ENCODE measurements at places on chromosomes 5 and 9. TPM values are rescaled to one million over a fixed set of nuclear protein-coding genes. Genes with fewer than 3 reads are reported as not detected.

ZBTB6 gene
- total RNA-seq, result 8.9 TPM

KCNV2 gene
- not detected for total RNA-seq

MED27 gene
- total RNA-seq, result 15.7 TPM

- no peak within 1 kb of the TSS for H3K4me3 ChIP-seq
- peaks cover 12% of the 10 kb centered on the region for H3K4me1 ChIP-seq
- no peak within 1 kb of the TSS for H3K27ac ChIP-seq
These were observed at the start of gene IL13 for GRCh38 chr5:132657676-132658380. Gene IL13, plus strand, starts transcription at chr5:132658173. Its CDS starts 14 bp downstream, at chr5:132658187.

- H3K27me3 ChIP-seq, result no peaks in the 10 kb centered on the region
- H3K4me1 ChIP-seq, result no peaks in the 10 kb centered on the region
- no peak overlapping the region for H3K27ac ChIP-seq
- DNase-seq, result no peak
These were observed 17.3 kb downstream of the MAMDC2 start for GRCh38 chr9:70060883-70061507.

GRCh38 chr9:128771094-128771721 is 519 bp downstream of the ZER1 start:
- peak overlapping the region; percentile 90 for H3K4me3 ChIP-seq
- H3K4me1 ChIP-seq, result peaks cover 24% of the 10 kb centered on the region
- H3K36me3 ChIP-seq, result peaks cover 9% of the 10 kb centered on the region
- no peak for DNase-seq
- H3K27me3 ChIP-seq, result no peaks in the 10 kb centered on the region

GRCh38 chr5:171342362-171343111 is 33.5 kb downstream of the TLX3 start:
- H3K27ac ChIP-seq, result no peak overlapping the region
- no peaks in the 10 kb centered on the region for H3K4me1 ChIP-seq
- peaks cover 28% of the 10 kb centered on the region for H3K27me3 ChIP-seq
- H3K4me3 ChIP-seq, result no peak overlapping the region

AGXT2 gene
- total RNA-seq, result not detected

GRCh38 chr9:87599901-87600610 is 102.4 kb downstream of the DAPK1 start:
- no peak for DNase-seq
- peaks cover 72% of the 10 kb centered on the region for H3K4me1 ChIP-seq
- peaks cover 2% of the 10 kb centered on the region for H3K36me3 ChIP-seq
- no peaks in the 10 kb centered on the region for H3K27me3 ChIP-seq

GRCh38 chr5:103561685-103562452 is 720 bp downstream of the NUDT12 start:
- peaks cover 17% of the 10 kb centered on the region for H3K4me1 ChIP-seq
- peak; percentile 32 for DNase-seq
- H3K36me3 ChIP-seq, result no peaks in the 10 kb centered on the region
- H3K4me3 ChIP-seq, result peak overlapping the region; percentile 69

DNA sequence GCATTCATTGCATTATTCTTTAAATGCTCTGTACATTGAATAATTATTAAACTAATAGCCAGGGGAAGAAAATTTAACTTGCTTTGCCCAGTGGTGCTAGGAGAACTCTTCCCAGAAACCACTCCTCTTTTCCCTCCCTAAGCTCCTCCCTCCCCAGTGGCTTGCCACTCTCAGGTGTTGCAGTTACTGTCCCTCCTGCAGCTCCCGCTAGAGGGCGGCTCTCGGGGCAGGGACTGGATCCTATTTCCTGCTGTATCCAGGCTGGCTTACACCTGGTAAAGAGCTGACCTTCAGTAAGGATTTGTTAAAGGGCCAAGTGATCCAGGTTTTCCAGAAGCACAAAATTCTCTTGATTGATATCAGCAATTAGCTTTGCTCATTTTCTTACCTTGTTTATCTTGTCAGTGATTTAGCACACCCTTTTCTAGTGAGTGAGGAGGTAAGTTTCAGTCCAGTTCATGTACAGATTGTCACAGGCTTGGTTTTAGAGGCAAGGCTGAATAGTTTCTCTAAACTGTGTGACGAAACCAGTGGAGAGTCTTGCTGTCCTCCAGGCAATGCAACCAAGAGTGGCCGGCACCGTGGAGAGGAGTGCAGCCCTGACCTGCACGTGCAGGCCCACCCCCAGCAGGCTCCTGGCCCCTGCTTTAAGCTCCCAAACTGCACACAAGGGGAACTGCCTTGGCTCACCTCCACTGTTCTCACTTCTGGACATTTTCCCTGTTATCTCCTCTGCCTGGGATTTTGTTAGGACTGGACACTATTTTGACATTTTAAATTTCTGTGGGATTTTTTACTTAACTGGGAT is 423.8 kb downstream of the SPOCK1 start:
- H3K36me3 ChIP-seq, result no peaks in the 10 kb centered on the region
- H3K27me3 ChIP-seq, result peaks cover 5% of the 10 kb centered on the region
- no peak overlapping the region for H3K27ac ChIP-seq
- no peaks in the 10 kb centered on the region for H3K4me1 ChIP-seq

DNA sequence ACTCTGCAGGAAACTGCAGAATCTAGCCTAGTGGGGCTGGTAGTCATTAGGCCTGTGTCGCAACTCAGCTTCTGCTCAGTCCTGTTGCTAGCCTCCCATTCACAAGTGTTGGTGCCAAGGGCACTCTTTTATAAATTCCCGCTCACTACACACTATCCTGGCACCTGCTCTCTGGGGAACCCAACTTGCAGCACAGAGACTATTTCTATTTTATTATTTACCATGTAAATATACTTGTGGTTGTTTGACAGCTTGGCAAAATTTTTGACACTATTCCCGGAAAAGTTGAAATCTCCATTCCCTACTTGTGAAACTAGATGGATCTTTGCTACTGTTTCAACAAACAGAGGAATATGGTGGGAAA is 20.4 kb upstream of the SMC2 start:
- H3K27me3 ChIP-seq, result no peaks in the 10 kb centered on the region
- H3K4me1 ChIP-seq, result peaks cover 10% of the 10 kb centered on the region
- H3K36me3 ChIP-seq, result no peaks in the 10 kb centered on the region
- H3K27ac ChIP-seq, result no peak overlapping the region
- DNase-seq, result peak; percentile 44
- H3K4me3 ChIP-seq, result no peak overlapping the region

DNA sequence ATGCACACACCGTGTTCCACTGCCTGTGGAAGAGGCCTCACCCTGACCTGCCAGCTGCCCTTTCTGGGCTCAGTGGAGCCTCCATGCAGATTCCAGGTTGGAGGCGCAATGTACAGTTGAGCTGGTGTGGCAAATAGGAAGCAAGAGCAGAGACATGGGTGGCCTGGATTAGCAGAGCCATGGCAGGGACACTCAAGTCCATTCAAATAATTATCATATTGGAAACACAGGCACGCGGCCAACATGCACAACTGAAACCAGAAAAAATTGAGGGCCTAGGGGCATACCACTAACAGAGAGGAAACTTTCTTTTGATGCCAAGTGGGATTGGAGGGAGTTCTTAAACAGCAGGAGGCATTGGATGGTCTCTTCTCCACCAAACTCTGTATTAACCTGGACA is 35.8 kb downstream of the OTULINL start:
- DNase-seq, result no peak
- H3K27me3 ChIP-seq, result no peaks in the 10 kb centered on the region
- peaks cover 37% of the 10 kb centered on the region for H3K36me3 ChIP-seq
- no peak overlapping the region for H3K4me3 ChIP-seq
- H3K27ac ChIP-seq, result no peak overlapping the region
- peaks cover 5% of the 10 kb centered on the region for H3K4me1 ChIP-seq

DNA sequence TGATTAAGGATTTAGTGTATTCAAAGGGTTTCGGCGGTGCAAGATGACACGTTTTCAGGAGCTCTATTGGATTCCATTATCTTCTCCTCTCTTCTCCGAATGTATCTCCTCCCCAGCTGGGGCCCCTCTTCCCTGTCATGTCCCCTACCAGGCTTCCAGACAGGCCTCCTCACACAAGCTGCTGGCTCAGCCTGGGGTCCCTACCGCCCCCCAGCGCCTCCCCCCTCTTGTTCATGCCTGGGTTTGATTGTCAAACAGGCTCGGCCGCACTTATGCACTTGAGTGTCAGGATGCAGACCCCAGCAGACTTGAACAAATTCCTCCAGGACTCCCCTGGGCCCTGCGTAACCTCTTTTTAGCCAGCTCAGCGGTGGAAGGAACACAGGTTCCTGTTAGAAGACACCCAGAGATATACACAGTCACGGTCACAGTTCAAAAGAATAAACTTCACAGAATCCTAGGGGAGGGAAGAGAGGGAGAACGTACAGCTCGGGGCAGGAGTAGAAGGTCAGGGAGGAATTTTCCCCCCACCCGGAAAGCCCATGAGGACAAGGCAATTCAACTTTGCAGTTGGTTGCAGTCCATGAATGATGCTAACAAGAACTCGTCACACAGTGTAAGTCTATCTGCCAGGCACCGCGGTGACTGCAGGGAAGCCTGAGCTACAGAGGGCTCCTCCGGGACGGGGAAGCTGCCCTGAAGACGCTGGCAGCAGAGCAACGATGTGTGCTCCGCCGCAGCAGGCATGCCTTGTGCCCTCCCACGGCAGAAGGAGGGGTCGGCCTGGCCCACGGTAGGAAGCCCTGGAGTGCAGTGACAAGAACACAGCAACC is 560.0 kb downstream of the BNC2 start:
- no peak overlapping the region for H3K4me3 ChIP-seq
- no peak overlapping the region for H3K27ac ChIP-seq
- no peaks in the 10 kb centered on the region for H3K36me3 ChIP-seq
- DNase-seq, result no peak
- peaks cover 4% of the 10 kb centered on the region for H3K27me3 ChIP-seq

CCL21 gene
- 138 TPM for total RNA-seq

DNA sequence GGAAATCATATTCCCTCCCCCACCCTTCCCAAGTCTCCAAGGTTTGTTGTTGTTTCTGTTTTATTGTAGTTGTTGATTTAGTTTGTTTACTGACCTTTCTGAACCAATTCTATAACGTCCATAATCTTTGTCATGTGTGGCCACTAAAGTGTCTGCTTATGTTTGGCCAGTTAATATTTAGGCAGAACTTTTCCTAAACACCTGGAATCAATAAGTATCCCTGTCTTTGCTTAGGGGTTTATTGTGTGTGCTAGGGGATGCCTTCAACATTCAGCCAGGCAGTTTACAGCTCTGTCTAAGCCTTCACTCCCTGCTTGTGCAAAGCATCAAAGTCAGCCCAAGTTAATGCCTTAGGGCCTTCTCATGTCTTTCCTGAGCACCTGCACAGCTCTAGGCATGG is 16.9 kb upstream of the LECT2 start:
- H3K4me1 ChIP-seq, result no peaks in the 10 kb centered on the region
- H3K27me3 ChIP-seq, result no peaks in the 10 kb centered on the region
- no peak overlapping the region for H3K4me3 ChIP-seq
- no peaks in the 10 kb centered on the region for H3K36me3 ChIP-seq
- no peak for DNase-seq

- no peak overlapping the region for H3K27ac ChIP-seq
- peaks cover 29% of the 10 kb centered on the region for H3K4me1 ChIP-seq
- peak; percentile 80 for DNase-seq
- peak overlapping the region; percentile 38 for H3K4me3 ChIP-seq
- no peaks in the 10 kb centered on the region for H3K36me3 ChIP-seq
These were observed 44.3 kb upstream of the BICD2 start for GRCh38 chr9:92808726-92809451.

CTNNAL1 gene
- total RNA-seq, result 35.2 TPM

- no peaks in the 10 kb centered on the region for H3K36me3 ChIP-seq
- H3K4me3 ChIP-seq, result no peak overlapping the region
- H3K27me3 ChIP-seq, result no peaks in the 10 kb centered on the region
These were observed 500.9 kb downstream of the DIRAS2 start for GRCh38 chr9:90141723-90142122.

GRCh38 chr5:35754481-35754880 is 102.2 kb upstream of the IL7R start:
- no peaks in the 10 kb centered on the region for H3K27me3 ChIP-seq
- H3K4me1 ChIP-seq, result no peaks in the 10 kb centered on the region
- DNase-seq, result no peak

DNA sequence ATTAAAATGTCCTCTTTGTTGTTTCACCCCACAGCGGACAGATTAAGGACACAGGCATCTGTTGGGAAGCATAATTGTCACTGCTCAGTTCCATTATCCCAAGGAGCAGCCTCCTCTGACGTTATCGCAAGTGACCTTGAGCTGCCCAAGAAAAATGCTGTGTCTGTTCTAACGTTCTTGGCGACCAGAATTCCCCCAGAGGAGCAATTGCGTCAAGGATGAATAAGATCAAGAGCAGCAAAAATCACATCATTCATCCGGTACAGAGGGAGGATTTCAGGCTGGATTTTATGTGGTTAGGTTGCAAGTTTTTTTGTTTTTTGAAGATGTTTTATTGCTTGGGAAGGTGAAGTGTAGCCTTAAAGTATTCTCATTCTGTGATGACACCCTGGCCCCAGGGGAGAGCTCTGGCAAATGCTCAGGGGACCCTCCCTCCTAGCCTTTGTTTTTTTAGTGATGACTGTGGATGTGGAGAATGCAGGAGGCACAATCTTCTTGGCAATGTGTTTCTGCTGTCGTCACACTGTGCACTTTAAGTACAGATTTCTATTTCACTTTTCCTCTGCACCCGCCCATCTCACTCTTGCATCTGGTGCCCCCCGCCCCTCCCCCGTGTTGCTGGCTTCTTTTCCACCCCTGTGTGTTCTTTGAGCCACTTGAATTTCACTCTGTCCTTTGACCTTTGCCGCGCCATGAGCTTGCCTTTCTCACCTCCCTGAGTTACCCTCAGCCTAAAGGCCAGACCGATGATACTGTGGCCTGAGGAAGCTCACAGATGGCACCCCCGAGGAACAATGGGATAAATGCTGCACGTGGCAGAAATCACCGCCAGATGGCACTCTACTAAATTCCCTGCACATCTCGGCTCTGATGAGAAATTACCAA is 308.5 kb downstream of the RAB3C start:
- no peaks in the 10 kb centered on the region for H3K36me3 ChIP-seq
- peak; percentile 57 for DNase-seq

GRCh38 chr9:117827456-117827855 is 123.3 kb downstream of the TLR4 start:
- no peak for DNase-seq
- no peaks in the 10 kb centered on the region for H3K36me3 ChIP-seq
- no peaks in the 10 kb centered on the region for H3K4me1 ChIP-seq
- H3K27ac ChIP-seq, result no peak overlapping the region
- no peak overlapping the region for H3K4me3 ChIP-seq
- H3K27me3 ChIP-seq, result no peaks in the 10 kb centered on the region

DNA sequence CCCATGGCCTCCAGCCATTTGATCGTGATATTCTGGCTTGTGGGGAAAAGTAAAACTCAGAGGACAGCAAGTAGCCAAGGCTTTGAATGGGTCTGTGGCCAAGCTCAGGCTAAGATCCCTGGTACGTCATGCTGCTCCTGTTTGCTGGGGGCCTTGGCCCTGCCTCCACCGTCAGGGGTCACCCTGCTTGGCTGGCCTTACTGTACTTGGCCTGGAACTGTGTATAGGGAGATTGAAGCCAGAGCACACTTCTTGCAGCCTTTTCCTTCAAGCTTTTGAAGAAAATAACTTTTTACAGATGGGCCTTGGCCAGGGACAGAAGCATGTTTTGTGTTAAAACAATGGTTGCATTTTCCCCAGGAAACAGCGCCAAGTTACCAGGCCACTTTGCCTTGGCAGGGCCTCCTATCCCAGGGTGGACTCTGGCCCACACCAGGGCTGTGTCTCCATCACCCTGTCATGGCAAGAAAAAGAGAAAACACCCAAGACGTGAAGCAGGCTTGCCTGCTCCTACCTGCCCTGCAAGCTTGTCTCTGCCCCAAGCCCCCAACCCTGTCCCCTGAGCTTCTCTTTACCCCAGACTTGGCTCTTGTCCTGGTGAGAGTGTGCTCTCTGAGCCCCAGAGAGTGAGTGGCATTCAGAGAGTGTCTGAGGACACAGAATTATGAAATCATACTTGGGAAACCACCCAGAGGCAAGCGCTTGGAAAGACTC is 286.9 kb downstream of the GADD45G start:
- no peak overlapping the region for H3K4me3 ChIP-seq
- H3K27me3 ChIP-seq, result no peaks in the 10 kb centered on the region
- DNase-seq, result no peak
- peak overlapping the region; percentile 37 for H3K27ac ChIP-seq

ENTPD2 gene
- total RNA-seq, result 0.62 TPM
